Stimulated activated CD4-positive, alpha-beta T cell treated with anti-CD3 and anti-CD28 coated beads, Interleukin-12 subunit alpha, Interleukin-12 subunit beta, amount 100 ng/mL, for 48 hours (primary cell): ENCODE measurements at places on chromosomes 5 and 9.

- DNase-seq, result no peak
These were observed 143.6 kb downstream of the MRPS30 start for GRCh38 chr5:44952376-44952775.

- no peak for DNase-seq
These were observed 25.9 kb downstream of the KIF2A start for GRCh38 chr5:62331921-62332320.

GRCh38 chr5:38323645-38324295 lies 65.4 kb downstream of the EGFLAM start:
- no peak for DNase-seq

- DNase-seq, result no peak
These were observed 457.4 kb upstream of the CDH18 start for GRCh38 chr5:20445326-20445860.

GRCh38 chr5:153641183-153641688 lies 150.8 kb downstream of the GRIA1 start:
- DNase-seq, result no peak

DNA sequence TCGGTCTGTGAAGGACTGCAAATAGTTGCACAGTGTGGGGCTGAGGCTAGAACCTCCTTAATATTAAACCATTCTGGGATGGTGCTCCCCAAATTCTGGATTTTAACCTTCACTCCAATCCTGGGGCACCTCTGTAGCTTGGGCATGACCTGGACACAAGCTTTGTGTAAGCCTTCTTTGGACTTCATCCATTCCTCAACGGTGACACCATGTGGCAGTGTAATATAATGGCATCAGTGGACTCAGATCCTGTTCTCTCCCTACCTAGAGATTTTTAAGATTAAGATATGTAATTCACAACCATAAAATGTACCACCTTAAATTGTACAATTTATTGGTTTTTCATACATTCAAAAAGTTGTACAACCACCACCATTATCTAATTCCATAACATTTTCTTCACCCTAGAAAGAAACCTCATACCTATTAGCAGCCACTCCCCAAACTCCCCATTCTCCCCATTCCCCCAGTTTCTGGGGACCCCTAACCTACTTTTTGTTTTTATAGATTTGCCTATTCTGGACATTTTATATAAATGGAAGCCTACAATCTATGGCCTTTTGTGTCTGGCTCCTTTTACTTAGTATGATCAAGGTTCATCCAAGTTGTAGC lies 4.8 kb upstream of the PLGRKT start:
- DNase-seq, result no peak

DNA sequence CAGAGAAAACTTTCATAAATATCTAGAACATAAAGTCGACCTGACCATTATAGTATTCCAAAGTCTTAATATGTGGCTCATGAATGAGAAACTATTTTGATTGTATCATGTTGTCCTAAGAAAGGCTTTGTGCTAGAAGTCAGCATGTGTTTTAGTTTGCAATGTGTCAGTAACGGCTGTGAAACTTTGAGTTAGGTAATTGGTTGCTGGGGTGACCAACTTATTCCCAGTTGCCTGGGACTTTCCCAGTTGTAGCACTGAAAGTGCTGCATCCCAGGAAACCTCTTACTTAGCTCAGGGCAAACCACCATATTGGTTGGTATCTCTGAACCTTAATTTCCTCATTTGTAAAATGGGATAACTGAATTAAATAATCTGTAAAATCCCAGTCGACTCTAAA lies 114.6 kb upstream of the SLC12A2 start:
- DNase-seq, result no peak

DNA sequence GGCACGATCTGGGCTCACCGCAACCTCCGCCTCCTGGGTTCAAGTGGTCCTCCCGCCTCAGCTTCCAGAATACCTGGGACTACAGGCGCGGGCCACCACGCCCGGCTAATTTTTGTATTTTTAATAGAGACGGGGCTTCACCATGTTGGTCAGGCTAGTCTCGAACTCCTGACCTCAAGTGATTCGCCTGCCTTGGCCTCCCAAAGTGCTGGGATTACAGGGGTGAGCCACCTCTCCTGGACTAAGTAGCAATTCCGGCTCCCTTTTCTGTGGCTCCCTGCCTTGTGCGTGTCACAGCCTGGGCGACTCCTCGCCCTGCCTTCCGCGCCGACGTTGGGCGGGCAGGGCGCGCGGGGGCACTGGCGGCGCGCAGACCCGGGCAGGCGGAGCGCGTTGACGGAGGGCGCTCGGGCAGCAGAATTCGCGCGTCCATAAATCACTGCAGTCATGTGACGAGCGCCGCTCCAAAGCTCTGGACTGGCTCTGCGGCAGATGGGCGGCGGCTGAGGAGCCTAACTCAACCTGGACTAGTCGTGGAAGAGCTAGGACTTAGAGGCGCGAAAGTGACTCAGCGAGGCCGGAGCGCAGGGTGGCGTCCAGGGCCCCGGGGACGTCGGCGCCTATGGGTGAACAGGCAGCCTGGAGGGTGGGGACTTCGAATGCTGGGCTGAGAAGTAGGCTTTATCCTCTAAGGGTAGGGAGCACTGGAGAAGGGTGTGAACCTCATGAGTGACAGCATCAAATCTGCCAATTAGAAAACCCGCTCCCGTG lies 1.4 kb upstream of the CIZ1 start:
- DNase-seq, result no peak

GRCh38 chr9:80437825-80438224 lies 866.1 kb downstream of the TLE4 start:
- DNase-seq, result no peak

DNA sequence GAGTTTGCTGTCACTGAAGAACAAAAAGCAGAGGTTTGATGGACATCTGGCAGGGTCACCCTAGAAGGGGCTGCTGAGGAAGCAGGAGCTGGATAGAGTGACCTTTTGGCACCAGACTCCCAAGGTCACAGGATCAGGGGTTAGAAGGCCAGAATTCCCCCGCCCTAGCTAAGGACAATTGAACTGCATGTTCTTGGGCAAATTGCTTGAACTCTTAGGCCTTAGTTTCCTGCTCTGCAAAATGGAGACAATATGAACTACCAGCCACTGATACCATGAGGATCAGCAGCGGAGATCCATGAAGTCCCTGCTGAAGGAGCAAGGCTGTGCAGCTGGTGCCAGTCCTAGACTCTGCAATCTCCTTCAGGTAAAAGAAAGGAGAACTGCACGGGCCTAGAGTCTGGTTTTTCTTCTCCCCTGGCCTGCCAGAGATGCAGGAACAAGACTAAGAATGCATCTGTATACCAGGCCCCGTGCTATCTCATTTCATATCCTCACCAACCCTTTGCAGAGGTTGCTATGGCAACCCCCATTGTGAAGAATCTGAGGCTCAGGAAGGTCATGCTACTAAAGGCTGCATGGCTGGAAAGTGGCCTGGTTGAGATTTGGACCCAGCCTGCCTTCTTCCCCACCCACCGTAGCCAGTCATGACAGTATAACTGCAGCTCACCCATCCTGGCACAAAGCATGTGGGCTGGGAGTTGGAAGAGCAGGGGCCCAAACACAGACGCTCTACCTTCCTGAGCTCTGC lies 33.7 kb downstream of the CAMK2A start:
- no peak for DNase-seq

- no peak for DNase-seq
These were observed 14.1 kb downstream of the ASPN start for GRCh38 chr9:92468206-92468605.

GRCh38 chr9:97786341-97786740 lies 66.7 kb upstream of the FOXE1 start:
- DNase-seq, result no peak

GRCh38 chr9:87567571-87567970 lies 69.9 kb downstream of the DAPK1 start:
- no peak for DNase-seq

DNA sequence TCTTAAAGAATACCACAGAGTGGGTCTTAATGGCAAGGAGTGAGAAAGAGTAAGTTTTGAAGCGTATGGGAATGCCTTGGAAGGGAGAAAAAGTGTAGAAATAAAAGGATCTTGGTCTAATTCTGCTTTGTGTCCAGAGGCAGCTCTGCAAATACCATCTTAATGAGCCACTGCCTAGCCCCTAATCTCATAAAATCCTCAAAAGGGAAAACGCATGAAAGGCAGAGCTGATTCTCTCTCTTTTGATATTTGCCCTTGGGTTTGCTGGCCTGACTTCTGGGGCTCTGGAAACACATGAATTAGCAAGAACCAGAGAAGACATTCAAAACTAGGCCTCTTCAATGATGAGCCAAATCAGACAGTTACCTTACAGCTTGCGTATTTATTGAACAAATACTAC lies 28.1 kb downstream of the NREP start:
- no peak for DNase-seq
